Neural crest cell (in vitro differentiated cells): ENCODE measurements at places on chromosomes 13 and 19. TPM values are rescaled to one million over a fixed set of nuclear protein-coding genes. Genes with fewer than 3 reads are reported as not detected.

Gene ANKRD24
- total RNA-seq: 0.19 and 0.27 TPM in 2 replicates

Gene C5AR2
- not detected in 2 replicates for total RNA-seq

Gene SIGLEC6
- not detected in 2 replicates for total RNA-seq

Gene NDUFA11
- total RNA-seq: 230 and 239 TPM in 2 replicates

Gene UBE2L5
- not detected in 2 replicates for total RNA-seq

Gene CYP2A7
- not detected in 2 replicates for total RNA-seq

Gene TRPM4
- total RNA-seq: 8.1 and 9.6 TPM in 2 replicates

Gene FREM2
- 16.5 and 17.9 TPM in 2 replicates for total RNA-seq

Gene RNF113B
- total RNA-seq: not detected in 2 replicates

Gene BRSK1
- total RNA-seq: 50.0 and 50.7 TPM in 2 replicates

Gene PTGIR
- not detected in 2 replicates for total RNA-seq

Gene GPC6
- total RNA-seq: 13.4 and 14.1 TPM in 2 replicates

Gene CLDND2
- 0.84 and 1.1 TPM in 2 replicates for total RNA-seq

Gene PLIN3
- total RNA-seq: 40.3 and 42.4 TPM in 2 replicates

Gene ABHD17A
- 73.9 and 74.1 TPM in 2 replicates for total RNA-seq

Gene CERS1
- 27.7 and 29.8 TPM in 2 replicates for total RNA-seq

Gene ZNF85
- 24.4 and 27.2 TPM in 2 replicates for total RNA-seq

Gene MCEMP1
- not detected in 2 replicates for total RNA-seq

Gene C3
- total RNA-seq: 0.37 TPM in 1 of 2 replicates, not detected in the other

Gene PRR12
- 51.7 and 53.7 TPM in 2 replicates for total RNA-seq

Gene SACS
- 75.4 and 80.5 TPM in 2 replicates for total RNA-seq

Gene TSKS
- total RNA-seq: not detected in 2 replicates

Gene KRI1
- total RNA-seq: 41.2 and 42.5 TPM in 2 replicates

Gene CYP4F2
- total RNA-seq: not detected in 2 replicates

Gene ZNF100
- total RNA-seq: 28.6 and 33.2 TPM in 2 replicates

Gene NAPSA
- 0.96 and 1.0 TPM in 2 replicates for total RNA-seq

Gene FUT2
- not detected in 2 replicates for total RNA-seq

Gene CKM
- total RNA-seq: not detected in 2 replicates

Gene LAIR1
- total RNA-seq: not detected in 2 replicates

Gene CNN2
- total RNA-seq: 140 and 141 TPM in 2 replicates

Gene HIF3A
- 6.9 and 7.6 TPM in 2 replicates for total RNA-seq

Gene IGSF23
- total RNA-seq: not detected in 2 replicates

Gene PCDH8
- total RNA-seq: 13.7 and 14.6 TPM in 2 replicates

Gene GYS1
- total RNA-seq: 53.2 and 56.2 TPM in 2 replicates

Gene TNNT1
- 1.1 TPM in 1 of 2 replicates, not detected in the other for total RNA-seq

Gene UNC13A
- 5.7 and 6.4 TPM in 2 replicates for total RNA-seq

Gene LILRA1
- not detected in 2 replicates for total RNA-seq

Gene CD209
- total RNA-seq: not detected in 2 replicates

Gene MEDAG
- total RNA-seq: not detected in 2 replicates

Gene PRTN3
- not detected in 2 replicates for total RNA-seq

Gene PRX
- 2.8 and 2.9 TPM in 2 replicates for total RNA-seq

Gene ZNF546
- total RNA-seq: 5.3 and 6.5 TPM in 2 replicates

Gene MZF1
- 40.5 and 43.3 TPM in 2 replicates for total RNA-seq

Gene IGFL2
- not detected in 2 replicates for total RNA-seq

Gene OR10H1
- not detected in 2 replicates for total RNA-seq

Gene FCAR
- total RNA-seq: not detected in 2 replicates

Gene OVOL3
- not detected in 2 replicates for total RNA-seq

Gene SYNE4
- total RNA-seq: 0.30 and 0.54 TPM in 2 replicates

Gene OR7D2
- total RNA-seq: 1.6 and 1.9 TPM in 2 replicates

Gene CLEC11A
- total RNA-seq: 7.6 and 7.9 TPM in 2 replicates

Gene RFPL4AL1
- total RNA-seq: not detected in 2 replicates

Gene B3GNT8
- total RNA-seq: 0.86 TPM in 2 replicates

Gene GFY
- total RNA-seq: not detected in 2 replicates

Gene CCDC8
- total RNA-seq: 23.9 and 25.1 TPM in 2 replicates

Gene SBK3
- total RNA-seq: 0.39 and 0.68 TPM in 2 replicates

Gene ZNF700
- total RNA-seq: 12.5 and 12.8 TPM in 2 replicates

Gene RASAL3
- total RNA-seq: not detected in 2 replicates

Gene PPM1N
- not detected in 2 replicates for total RNA-seq

Gene RFPL4A
- total RNA-seq: not detected in 2 replicates
